Activated naive CD8-positive, alpha-beta T cell treated with anti-CD3 and anti-CD28 coated beads for 36 hours (primary cell): ENCODE measurements at places on chromosomes 16 and 17. TPM values are rescaled to one million over a fixed set of nuclear protein-coding genes. Genes with fewer than 3 reads are reported as not detected.
A peak's percentile ranks its signal among the peaks of the same experiment; 100 is the strongest.

KRT39 gene
- total RNA-seq: not detected

KRTAP4-6 gene
- not detected for total RNA-seq

CCDC144A gene
- 2.0 TPM for total RNA-seq

PIK3R5 gene
- 32.6 TPM for total RNA-seq

SOST gene
- total RNA-seq: not detected

CHST6 gene
- not detected for total RNA-seq

- peak overlapping the region; percentile 78 for H3K4me3 ChIP-seq
- H3K4me1 ChIP-seq: peaks cover 10% of the 10 kb centered on the region
- peak; percentile 12 for DNase-seq
- no peaks in the 10 kb centered on the region for H3K36me3 ChIP-seq
- peaks cover 13% of the 10 kb centered on the region for H3K27me3 ChIP-seq
Measured at GRCh38 chr16:58024486-58025350, 836 bp upstream of the MMP15 start.

DNA sequence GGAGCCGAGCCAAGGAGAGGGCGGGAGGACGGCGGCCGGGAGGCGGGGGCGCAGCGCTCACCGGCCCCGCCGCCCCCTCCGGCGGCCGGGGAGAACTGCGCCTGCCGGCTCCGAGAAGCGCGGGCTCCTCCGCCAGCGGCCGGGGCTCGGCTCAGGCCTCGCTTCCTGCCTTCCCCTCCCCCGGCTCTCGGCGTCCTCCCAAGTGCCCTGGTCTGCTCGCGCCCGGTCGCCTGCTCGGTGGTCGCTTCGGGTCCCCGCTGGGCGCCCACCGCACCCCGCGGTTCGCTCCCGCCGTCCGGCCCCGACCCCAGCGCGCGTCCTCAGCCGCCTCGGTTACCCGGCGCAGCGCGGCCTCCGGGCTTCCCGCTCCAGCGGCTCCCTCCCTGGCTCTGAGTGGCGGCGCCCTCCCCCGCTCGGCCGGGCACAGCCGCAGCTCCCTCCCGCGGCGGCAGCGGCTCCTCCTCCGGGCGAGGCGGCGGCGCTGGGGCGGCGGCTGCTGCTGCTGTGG is 313 bp downstream of the UBTF start:
- peak; percentile 87 for DNase-seq
- no peaks in the 10 kb centered on the region for H3K27me3 ChIP-seq
- H3K4me1 ChIP-seq: peaks cover 29% of the 10 kb centered on the region
- no peak overlapping the region for H3K4me3 ChIP-seq

GRCh38 chr16:23355106-23355670 is 53.1 kb downstream of the SCNN1B start:
- no peak overlapping the region for H3K27ac ChIP-seq
- H3K4me1 ChIP-seq: no peaks in the 10 kb centered on the region
- no peak overlapping the region for H3K4me3 ChIP-seq
- no peak for DNase-seq

DNA sequence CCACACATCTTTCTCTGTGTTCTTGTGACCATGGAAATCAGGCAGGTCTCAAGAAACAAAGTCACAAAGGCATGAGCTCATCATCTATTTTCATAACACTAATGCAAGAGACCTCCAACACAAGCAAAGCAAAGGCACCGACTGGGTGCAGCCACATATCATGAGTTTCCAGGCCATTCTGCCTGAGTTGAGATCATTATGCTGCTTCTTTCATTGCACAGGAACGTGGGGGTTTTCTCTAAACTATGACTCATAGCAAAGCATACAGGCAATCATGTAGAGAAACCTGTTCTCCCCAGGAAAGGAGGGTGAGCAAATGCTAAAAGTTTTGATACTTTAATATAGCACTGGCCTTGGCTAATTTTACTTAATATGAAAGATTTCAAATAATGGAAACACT is 60.7 kb downstream of the GRIN2A start:
- DNase-seq: no peak
- H3K4me1 ChIP-seq: no peaks in the 10 kb centered on the region
- no peak overlapping the region for H3K4me3 ChIP-seq
- H3K36me3 ChIP-seq: no peaks in the 10 kb centered on the region
- peaks cover 21% of the 10 kb centered on the region for H3K27me3 ChIP-seq

DNA sequence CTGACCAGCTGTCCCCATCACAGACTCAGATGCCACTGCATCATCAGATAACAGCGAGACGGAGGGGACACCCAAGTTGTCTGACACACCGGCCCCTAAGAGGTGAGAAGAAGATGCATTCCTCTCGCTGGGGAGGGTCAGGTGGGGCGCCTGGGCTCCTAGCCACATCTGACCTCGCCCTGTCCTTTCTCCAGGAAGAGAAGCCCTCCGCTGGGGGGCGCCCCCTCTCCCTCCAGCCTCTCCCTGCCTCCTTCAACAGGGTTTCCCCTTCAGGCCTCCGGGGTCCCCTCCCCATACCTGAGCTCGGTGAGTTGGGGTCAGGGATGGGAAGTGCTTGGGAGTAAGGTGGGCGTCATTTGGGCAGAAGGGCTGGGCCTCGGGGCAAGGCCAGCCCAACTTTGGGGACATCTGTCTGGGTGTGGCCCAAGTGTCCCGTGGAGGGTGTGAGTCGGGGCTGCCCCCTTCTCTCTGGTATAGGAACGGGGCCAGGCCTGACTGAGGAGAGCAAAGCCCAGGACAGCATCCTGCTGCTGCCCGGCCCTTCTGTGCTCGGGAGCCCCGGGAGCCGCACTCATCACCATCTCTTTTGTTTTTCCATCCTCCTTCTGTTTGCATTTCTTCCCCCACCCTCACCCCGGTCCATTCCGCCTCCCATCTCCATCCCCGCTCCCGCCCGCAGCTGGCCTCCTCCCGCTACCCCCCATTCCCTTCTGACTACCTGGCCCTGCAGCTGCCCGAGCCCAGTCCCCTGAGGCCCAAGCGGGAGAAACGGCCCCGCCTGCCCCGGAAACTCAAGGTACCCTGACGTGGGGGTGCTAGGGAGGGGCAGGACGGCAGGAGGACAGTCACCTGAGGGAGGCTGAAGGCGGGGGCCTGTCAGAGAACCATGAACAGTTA is 4.9 kb downstream of the INO80E start:
- peaks cover 17% of the 10 kb centered on the region for H3K4me1 ChIP-seq
- H3K36me3 ChIP-seq: peaks cover 21% of the 10 kb centered on the region
- no peak overlapping the region for H3K27ac ChIP-seq
- H3K27me3 ChIP-seq: no peaks in the 10 kb centered on the region
- DNase-seq: no peak

DNA sequence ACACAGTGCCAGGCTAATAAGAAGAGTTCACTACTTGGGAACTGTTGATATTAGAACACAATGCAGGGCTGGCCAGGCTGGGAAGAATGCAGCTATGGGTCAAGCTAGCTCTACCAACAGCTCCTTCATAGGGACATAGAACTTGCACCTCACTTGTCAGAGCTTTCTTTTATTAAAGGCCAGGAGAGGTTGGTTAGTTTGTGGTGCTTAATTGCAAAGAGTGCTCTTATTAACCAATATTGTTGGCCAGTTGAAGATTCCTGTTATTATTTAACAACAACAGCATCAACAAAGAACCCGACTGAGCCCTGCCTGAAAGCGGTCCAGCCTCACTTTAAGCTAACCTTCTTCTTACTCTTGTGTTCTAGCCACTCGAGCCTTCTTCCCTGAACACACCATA is 43.4 kb upstream of the ANKFN1 start:
- H3K4me1 ChIP-seq: no peaks in the 10 kb centered on the region
- H3K36me3 ChIP-seq: no peaks in the 10 kb centered on the region
- H3K27ac ChIP-seq: no peak overlapping the region
- H3K27me3 ChIP-seq: peaks cover 3% of the 10 kb centered on the region

- H3K4me1 ChIP-seq: peaks cover 37% of the 10 kb centered on the region
- peak overlapping the region; percentile 25 for H3K4me3 ChIP-seq
- peak overlapping the region; percentile 87 for H3K27ac ChIP-seq
- H3K36me3 ChIP-seq: peaks cover 6% of the 10 kb centered on the region
- DNase-seq: no peak
Measured at GRCh38 chr16:68227850-68228553, 7.9 kb downstream of the ESRP2 start.

DNA sequence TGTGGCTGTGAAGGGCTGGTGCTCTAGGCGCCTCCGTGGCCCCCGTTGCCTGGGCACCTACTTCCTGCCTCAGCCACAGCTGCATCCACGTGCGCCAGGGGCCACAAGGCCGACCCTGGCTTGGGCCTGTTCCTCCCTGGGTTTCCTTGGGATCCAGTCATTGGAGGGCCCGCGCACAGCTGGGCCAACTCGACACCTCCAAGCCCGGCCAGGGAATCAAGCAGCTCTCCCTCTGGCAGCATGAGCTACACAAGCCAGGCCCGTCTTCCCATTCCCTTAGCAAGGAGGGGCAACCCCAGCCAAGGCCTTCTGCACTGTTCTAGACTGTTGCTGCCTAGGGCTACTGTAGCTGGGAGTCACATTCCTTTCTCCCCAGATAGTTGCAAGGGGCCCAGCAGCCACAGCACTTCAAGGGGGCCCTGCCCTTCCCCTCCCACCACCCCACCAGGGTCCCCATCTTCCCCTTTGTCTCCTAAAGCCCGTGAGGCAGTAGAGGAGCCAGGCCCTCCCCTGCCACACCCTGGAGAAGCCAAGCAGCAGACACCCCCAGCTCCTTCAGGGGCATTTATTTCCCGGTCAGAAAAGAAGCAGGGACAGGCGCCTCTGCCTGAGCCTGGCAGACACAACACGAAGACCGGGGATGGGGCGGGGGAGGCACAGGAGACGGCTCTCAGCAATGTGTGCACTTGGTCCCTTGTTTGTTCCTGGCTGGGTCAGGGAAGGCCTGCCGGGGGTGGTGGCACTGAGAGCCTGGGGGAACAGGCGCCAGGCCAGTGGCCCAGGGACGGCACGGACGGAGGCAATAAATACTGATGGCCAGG is 3.8 kb downstream of the ARHGDIA start:
- DNase-seq: peak; percentile 34
- peaks cover 34% of the 10 kb centered on the region for H3K36me3 ChIP-seq
- H3K4me1 ChIP-seq: peaks cover 44% of the 10 kb centered on the region
- H3K4me3 ChIP-seq: peak overlapping the region; percentile 50
- peak overlapping the region; percentile 82 for H3K27ac ChIP-seq

DNA sequence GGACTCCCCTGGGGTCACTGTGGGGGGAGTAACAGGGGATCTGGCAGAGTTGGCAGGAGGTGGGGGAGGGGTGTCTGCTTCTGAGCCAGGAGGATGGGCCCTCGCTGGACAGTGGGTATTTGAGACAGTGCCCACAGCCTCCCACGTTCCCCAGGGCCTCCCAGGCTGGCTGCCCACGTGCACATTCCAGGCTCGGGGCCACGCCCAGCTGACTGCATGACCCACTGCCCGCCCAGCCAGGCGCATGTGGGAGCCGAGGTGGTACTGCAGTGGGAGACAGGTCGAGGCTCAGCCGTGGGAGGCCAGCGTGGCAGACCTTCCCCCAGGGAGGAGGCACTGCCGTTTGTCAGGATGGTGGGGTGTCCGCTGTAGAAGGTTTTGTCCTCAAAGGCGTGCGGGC is 38.8 kb downstream of the BAHCC1 start:
- no peaks in the 10 kb centered on the region for H3K36me3 ChIP-seq
- peaks cover 31% of the 10 kb centered on the region for H3K27me3 ChIP-seq
- H3K4me1 ChIP-seq: peaks cover 2% of the 10 kb centered on the region
- no peak overlapping the region for H3K27ac ChIP-seq

GRCh38 chr16:86971251-86971650 is 345.9 kb downstream of the C16orf95 start:
- H3K4me1 ChIP-seq: peaks cover 2% of the 10 kb centered on the region
- H3K27me3 ChIP-seq: peaks cover 4% of the 10 kb centered on the region
- no peak for DNase-seq
- no peak overlapping the region for H3K4me3 ChIP-seq
- H3K27ac ChIP-seq: no peak overlapping the region
- no peaks in the 10 kb centered on the region for H3K36me3 ChIP-seq

- no peak for DNase-seq
- H3K4me1 ChIP-seq: no peaks in the 10 kb centered on the region
- H3K27me3 ChIP-seq: peaks cover 43% of the 10 kb centered on the region
- no peak overlapping the region for H3K4me3 ChIP-seq
- no peaks in the 10 kb centered on the region for H3K36me3 ChIP-seq
Measured at GRCh38 chr16:55949518-55949917, 74.3 kb upstream of the CES5A start.

GRCh38 chr16:84839956-84840355 is 20.2 kb downstream of the CRISPLD2 start:
- H3K4me1 ChIP-seq: peaks cover 9% of the 10 kb centered on the region
- H3K36me3 ChIP-seq: no peaks in the 10 kb centered on the region
- no peak overlapping the region for H3K27ac ChIP-seq
- no peak for DNase-seq

DNA sequence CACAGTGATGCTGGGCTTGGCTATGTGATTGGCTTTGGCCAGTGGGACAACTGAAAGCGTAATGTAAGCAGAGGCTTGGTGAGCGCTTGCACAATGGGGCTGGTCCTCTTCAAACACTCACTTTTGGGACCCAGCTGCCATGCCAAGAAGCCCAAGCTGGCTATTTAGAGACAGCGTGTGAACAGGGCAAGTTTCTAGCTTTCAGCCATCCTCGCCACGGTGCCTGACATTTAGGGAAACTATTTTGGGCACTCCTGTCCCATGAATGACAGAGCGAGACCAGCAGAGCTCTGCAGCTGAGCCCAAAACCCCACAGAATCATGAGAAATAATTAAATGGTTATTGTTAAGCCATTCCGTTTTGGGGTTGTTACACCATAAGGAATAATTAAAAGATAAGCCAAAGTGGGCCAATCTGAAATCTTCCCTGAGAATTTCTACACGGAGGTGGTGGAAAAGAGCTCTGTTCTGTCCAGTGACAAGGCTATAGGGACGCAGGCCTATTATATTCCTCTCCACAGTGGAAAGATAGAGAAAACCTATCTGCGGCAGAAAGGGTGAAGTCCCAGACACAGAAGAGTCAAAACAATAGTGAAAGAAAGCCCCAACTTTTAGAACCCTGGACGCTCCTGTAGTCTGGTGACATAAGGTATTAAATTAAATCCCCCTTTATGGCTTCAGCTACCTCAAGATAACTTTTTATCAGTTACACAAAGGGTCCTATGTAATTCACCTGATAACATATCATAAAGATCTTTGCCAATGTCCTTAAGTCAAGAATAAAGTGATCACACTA is 10.8 kb upstream of the RPRML start:
- no peaks in the 10 kb centered on the region for H3K4me1 ChIP-seq
- DNase-seq: no peak
- no peaks in the 10 kb centered on the region for H3K36me3 ChIP-seq

DNA sequence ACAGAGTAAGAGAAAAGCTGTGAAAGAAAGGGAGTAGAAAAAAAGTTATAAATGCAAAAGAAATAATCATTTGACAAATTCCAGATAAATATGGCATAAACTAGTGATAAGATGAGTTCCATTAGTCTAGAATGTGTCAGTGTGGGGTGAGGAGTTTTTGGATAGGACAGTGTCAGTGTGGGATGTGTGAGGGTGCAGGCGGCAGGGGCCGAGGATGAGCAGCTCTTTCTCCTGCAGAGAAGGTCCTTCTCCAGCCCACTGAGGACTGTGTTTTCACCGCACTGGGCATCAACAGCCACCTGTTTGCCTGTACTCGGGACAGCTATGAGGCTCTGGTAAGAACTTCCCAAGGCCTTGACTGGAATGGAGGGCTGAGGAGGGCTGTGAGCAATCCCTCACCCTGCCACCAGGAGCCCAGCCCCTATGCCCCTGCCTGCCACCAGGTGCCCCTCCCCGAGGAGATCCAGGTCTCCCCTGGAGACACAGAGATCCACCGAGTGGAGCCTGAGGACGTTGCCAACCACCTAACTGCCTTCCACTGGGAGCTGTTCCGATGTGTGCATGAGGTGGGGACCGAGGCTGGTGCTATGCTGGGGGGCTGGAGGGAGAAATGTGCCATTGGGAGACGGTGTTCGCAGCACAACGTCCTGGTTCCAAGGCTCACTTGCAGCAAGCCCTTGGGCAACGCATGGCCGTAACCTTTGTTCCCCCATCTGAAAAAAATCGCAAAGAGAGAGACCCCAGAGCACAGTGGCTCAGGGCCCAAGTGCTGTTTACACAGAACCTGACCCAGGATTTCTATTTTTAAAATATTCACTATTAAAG is 13.1 kb downstream of the RAPGEFL1 start:
- peak overlapping the region; percentile 90 for H3K4me3 ChIP-seq
- peak; percentile 47 for DNase-seq
- H3K27ac ChIP-seq: no peak overlapping the region
- H3K27me3 ChIP-seq: no peaks in the 10 kb centered on the region
- H3K4me1 ChIP-seq: peaks cover 11% of the 10 kb centered on the region
